Heart right ventricle (tissue), 16 donors: ENCODE measurements at places on chromosomes 16 and 17.
A peak's percentile ranks its signal among the peaks of the same experiment; 100 is the strongest.

GRCh38 chr16:86075488-86075785, 176.5 kb downstream of the IRF8 start:
- H3K36me3 ChIP-seq: no peaks in the 10 kb centered on the region
- no peak overlapping the region for H3K4me3 ChIP-seq
- no peak for DNase-seq
- peaks cover 48% of the 10 kb centered on the region for H3K27me3 ChIP-seq
- H3K27ac ChIP-seq: no peak overlapping the region

DNA sequence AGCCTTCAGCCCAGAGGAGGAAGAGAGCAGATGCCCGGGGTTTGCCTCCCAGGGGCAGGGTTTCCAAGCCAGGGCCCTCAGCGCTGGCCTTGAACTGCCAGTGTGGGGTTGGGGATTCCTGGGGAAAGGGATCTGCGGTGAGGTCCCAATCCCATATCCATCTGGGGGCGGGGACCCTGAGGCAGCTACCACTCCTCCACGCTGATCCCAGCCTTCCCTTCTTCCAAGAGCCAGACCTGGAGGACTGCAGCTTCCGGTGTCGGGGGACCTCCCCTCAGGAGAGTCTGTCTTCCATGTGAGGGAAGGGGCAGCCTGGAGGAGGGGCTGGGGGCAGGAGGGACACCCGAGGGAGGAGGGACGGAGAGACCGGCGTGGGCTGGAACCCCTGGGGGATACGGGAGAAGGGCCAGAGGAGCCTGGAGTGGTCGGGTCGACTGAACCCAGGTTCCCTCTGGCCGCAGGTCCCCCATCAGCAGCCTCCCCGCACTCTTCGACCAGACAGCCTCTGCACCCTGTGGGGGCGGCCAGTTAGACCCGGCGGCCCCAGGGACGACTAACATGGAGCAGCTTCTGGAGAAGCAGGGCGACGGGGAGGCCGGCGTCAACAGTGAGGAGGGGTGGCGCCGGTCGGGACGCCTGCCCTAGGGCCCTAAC, 10.7 kb upstream of the CISD3 start:
- H3K4me3 ChIP-seq: no peak overlapping the region
- H3K27me3 ChIP-seq: no peaks in the 10 kb centered on the region
- H3K27ac ChIP-seq: no peak overlapping the region
- H3K36me3 ChIP-seq: peaks cover 92% of the 10 kb centered on the region
- H3K4me1 ChIP-seq: peaks cover 3% of the 10 kb centered on the region

DNA sequence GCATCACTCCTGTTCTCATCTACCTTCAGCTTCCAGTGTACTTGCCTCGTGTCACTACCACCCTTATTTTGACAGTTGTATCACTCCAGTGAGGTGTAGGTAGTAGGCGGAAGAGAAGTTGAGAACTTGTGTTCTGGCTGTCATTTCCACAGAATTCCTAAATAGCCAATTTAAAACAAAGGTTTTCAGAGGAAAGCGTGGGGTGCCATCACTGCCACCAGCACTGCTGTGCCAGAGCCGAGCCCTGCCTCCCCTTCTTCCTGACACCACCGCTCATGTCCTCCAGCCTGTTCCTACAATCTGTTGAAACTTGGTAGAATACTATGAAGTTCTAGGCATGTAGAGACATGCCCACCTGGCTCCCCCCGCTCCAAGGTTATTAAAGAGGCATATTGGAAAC, 215.8 kb downstream of the TANC2 start:
- H3K27me3 ChIP-seq: no peaks in the 10 kb centered on the region
- no peak for DNase-seq
- no peak overlapping the region for H3K27ac ChIP-seq
- no peak overlapping the region for H3K4me3 ChIP-seq

- H3K27ac ChIP-seq: no peak overlapping the region
- no peaks in the 10 kb centered on the region for H3K27me3 ChIP-seq
- no peak for DNase-seq
Observed at GRCh38 chr17:71502443-71502842, 618.4 kb upstream of the SOX9 start.

DNA sequence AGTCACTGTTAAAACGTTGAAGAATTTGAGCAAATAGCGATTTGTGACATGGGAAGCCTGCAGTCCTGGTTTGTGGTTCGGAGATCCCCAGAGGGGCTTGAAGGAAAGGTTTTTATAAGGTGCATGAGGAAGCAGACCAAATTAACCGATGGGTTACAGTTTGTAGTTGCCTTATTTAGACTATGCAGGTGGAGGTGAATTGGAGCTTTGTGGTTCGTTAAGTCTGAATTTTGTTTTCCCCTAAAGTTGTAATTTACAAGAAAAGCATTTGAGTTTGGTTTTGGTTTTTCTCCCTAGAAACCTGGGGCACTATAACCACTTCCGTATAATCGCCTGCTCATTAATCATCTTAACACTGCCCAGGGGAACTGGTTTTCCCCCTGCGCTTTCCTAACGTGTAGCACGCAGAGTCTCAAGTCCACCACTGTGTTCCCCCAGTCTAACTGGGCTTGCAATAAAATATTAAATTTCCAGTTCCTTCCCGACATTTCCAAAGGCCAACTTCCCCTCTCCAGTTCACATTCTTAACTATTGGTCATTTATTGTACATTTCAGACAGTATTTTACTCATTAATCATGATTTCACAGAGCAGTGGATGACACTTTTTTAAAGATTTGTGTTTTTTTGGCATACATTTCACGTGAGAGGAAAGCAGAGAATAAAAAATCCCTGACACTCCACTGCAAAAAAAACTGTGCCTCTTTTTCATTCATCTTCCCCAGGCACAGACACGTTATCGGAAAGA, 932 bp downstream of the ZNF267 start:
- peaks cover 23% of the 10 kb centered on the region for H3K36me3 ChIP-seq
- DNase-seq: no peak
- peaks cover 45% of the 10 kb centered on the region for H3K4me1 ChIP-seq
- no peaks in the 10 kb centered on the region for H3K27me3 ChIP-seq
- peak overlapping the region; percentile 86 for H3K27ac ChIP-seq
